ENCODE measurements at places on chromosomes 2 and 18.

GRCh38 chr2:123165616-123166015 is 859.5 kb upstream of the CNTNAP5 start:
- DNase-seq, result no peak

GRCh38 chr2:185044323-185044874 is 446.1 kb downstream of the ZNF804A start:
- no peak for DNase-seq

DNA sequence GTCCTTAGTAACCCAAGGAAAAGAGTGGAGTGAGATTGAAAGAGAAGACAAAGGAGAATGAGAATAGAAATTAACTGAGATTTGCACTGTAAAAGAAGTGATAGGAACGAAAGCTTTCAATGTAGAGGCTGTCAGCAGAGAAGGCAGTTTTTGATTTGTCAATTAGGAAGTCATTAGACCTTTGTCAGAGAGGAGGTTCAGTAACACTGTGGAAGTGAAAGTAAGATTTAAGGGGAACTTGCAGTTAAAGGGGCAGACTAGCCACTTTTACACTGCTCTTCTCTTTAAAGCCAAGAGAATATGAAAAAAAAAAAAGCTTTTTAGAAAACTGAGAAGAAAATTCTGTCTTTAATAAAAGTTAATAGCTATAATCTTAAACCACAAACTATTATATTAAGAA is 11.5 kb upstream of the KYNU start:
- no peak for DNase-seq

GRCh38 chr2:651951-652373 is 25.2 kb downstream of the TMEM18 start:
- DNase-seq, result no peak

- no peak for DNase-seq
These were observed 3.1 kb downstream of the KDSR start for GRCh38 chr18:63363951-63364350.

GRCh38 chr2:158732573-158733429 is 62.3 kb upstream of the DAPL1 start:
- no peak for DNase-seq

- no peak for DNase-seq
These were observed 169.6 kb upstream of the EPHA4 start for GRCh38 chr2:221741496-221742211.

- no peak for DNase-seq
These were observed 8.3 kb upstream of the ASB1 start for GRCh38 chr2:238418196-238418998.

- DNase-seq, result no peak
These were observed 34.0 kb downstream of the SH3RF3 start for GRCh38 chr2:109162999-109163398.

DNA sequence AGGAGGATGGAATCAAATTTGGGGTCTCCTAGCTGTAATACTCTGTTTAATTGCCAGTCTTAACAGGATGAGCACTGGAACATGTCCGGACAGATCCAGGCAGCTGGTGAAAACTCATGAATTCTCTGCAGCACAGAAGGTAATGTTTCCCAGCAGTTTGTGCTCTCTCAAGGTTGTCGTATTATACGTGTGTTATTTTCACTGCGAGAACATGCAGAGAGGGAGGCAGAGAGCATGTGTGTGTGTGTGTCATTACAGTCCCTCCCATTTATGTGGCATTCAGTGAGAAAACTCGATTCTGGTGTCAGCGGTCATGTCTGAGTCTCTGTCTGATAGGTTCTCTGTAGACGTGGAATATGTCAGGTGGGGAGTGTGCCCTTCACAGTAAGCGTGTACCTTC is 150.2 kb upstream of the POU3F3 start:
- no peak for DNase-seq

GRCh38 chr2:164457271-164457670 is 164.0 kb downstream of the GRB14 start:
- DNase-seq, result no peak

DNA sequence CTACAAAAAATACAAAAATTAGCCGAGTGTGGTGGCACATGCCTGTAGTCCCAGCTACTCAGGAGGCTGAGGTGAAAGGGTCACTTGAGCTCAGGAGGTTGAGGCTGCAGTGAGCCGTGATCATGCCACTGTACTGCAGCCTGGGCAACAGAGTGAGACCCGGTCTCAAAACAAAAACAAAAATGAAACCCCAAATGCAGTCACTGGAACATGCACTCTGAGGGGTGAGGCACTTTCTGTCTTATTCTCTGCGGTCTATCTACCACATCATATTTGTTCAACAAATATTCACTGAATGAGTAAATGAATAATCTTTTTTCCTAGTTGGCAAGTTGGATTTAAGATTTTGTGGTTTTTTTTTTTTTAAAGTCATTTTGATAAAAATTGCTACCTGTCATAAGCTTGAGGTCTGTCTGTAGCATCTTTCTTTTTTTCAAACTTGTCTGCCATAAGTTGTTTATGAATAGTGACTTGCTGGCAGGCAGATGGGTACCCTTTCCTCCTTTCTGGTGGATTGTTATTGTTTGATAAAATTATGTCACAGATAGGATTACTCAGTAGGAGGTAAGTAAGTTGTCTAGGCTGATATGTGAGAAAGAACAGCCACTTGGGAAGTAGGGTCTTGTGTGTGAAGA is 11.8 kb downstream of the CHRNA1 start:
- DNase-seq, result peak; percentile 67

DNA sequence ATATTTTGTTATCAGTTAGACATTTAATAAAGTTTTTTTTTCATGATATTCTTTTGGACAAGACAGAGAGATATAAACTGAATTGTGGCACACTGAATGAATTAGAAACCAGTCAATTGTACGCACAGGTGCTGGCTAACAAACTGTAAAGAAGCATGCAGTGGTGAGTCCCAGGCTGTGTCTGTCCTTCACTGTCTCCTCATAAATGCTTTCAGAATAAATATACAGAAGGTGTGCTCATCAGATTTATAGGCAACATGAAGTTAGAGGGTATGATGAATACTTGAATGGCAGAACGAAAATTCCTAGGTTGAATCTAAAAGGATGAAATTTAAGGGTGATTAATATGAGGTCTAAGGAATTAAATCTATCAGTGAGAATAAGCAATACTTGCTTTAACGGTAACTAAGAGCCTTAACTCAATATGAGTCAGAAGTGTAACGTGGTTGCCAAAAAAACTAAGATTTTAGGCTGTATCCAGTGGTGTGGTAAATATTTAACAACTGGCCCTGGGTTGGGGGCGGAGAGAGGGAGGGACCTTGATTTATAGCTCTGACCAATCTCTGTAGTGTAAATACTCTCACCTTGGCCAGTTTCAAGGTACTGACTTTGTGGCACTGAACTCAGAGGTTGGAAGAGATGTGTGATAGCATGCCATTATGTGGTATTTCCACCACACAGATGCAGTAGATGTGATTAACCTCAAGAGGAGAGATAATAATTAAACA is 41.9 kb upstream of the AAK1 start:
- peak; percentile 35 for DNase-seq

GRCh38 chr2:172582656-172583055 is 26.8 kb downstream of the PDK1 start:
- no peak for DNase-seq

DNA sequence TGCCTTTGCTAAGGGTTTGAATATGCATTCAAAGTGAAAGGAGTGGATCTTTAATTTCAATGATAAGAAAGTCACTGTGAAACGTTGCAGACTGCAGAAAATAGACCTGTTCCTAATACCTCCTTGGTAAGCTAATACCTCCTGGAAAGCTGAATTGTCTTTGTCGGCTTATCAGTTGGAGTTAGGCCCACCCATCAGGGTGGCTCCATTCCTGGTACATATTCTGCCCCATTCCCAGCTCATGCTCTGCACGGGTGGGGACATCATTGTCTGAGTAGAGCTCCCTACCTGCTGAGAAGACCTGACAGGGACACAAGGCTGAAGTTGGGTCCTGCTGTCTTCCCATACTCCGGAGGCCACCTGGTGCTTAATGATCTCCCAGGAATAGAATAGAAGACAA is 203.3 kb downstream of the EN1 start:
- no peak for DNase-seq

DNA sequence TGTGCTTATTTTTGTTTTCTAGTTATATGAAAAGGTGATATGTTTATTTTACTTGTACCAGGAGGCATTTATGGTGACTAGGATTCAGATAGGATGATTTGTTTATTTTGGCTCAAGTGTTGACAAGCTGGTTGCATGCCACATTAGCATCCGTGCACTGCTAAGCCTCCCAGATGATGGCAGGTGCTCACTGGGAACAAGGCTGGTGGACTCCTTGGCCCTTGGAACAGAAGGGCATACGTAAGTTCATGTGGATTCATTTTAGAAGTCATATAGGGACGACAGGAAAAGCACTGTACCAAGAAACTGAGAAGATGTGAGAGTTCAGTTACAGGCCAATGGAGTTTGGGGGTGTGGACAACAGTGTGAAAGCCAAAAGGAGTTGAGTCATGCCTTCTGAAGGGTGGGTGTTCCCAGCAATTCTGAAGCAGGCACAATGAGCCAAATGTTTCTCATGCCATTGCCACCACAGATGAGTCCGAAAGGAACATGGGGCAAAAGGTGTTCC is 166.2 kb downstream of the PHLPP1 start:
- peak; percentile 89 for DNase-seq

DNA sequence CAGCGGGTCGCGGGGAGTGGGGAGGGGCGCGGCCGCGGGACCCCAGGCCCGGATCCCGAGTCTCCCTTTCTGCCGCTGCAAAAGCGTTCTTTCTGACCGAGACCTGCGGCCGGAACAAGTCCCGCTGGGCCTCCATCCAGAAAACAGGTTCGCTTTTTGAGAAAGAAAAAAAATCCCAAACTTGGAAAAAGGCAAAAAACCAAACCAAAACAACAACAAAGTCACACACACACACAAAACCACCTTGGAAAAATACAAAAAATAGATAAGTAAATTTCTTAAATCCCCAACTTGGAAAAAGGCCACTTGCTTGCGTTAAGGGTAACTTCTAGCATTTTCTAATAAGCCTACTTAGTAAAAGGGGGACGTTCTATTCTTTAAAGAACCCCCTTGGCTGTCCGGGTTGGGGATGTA is 250 bp upstream of the CHST10 start:
- DNase-seq, result no peak

- no peak for DNase-seq
These were observed 27.3 kb upstream of the THSD7B start for GRCh38 chr2:136738044-136738443.

DNA sequence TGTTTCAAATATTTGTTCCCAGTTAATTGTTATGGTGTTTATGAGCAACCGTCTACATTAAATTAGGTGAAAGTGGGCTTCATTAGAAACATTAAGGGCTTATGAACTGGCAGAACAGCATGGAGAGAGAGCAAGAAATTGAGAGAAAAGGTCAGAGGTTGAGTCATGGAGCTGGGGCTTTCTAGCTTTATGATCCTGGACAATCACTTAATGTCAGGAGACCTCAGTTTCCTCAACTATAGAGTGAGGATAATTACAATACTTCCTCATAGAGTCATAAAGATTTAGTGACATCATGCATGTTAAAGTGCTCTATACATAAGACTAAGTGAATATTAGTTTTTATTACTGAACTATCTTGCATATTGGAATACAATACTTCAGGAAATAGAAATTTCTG is 83.9 kb downstream of the PLCL1 start:
- DNase-seq, result no peak

DNA sequence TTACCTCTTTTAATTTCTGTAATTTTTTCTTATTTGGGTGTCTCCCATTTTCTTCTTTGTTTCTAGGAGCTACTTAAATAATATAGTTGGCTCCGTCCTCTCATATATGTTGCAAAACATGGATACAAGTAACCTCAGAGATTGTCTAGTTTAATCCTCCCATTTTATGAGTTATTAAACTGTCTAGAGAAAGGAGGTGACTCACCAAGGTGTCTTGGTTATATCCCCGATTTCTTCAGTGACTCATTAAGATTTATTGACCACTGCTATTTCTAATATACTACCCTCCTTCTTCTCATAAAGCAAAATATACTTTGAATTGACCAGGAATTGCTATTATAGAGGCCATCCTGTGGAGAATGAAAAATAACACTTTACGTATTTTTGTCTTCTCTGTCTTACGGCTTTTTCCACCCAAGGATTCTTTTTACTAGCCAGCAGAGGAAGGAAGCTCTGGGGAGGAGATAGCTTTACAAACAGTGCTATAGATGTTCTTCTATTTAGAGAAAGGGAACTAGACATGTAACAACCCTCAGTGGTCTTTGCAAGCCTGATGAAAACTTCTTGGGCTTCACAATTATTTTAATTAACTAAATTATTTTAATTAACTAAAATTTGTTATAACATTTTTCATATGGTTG is 300.4 kb upstream of the TNP1 start:
- no peak for DNase-seq

GRCh38 chr2:182954789-182955188 is 83.5 kb downstream of the NCKAP1 start:
- no peak for DNase-seq

DNA sequence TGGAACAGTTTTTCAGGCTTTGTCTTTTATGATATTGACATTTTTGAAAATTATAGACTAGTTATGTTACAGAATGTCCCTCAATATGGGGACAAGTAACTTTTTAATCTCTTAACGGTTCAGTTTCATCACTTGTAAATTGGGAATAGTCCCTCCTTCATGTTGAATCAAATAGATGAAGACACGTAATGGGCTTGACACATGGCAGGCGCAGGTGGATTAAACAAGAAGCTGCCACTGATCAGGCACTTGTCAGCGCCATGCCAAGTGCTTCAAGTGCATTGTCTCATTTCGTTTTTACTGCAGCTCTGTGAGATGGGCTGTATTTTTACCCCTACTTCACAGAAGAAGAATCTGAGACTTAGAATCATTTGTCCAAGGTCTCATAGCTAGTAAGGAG is 9.5 kb upstream of the SMAD4 start:
- no peak for DNase-seq

DNA sequence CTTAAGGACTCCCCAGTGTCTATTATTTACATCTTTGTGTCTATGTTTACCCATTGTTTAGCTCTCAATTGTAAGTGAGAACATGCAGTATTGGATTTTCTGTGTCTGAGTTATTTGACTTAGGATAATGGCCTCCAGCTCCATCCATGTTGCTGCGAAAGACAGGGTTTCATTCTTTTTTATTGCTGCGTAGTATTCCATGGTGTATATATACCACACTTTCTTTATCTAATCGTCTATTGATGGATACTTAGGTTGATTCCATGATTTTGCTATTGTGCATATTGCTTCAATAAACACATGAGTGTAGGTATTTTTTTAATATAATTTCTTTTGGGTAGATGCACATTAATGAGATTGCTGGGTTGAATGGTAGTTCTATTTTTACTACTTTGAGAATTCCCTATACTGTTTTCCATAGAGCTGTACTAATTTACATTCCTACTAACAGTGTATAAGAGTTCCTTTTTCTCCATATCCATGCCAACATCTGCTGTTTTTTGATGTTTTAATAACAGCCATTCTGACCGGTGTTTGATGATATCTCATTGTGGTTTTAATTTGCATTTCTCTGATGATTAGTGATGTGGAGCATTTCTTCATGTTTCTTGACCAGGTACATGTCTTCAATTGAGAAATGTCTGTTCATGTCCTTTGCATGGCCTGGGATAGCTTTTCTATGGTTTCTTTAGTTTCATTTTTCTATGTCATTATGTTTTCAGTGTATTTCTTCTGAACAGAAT is 21.8 kb downstream of the MTCL1 start:
- no peak for DNase-seq
